Renal cortex interstitium (tissue), 15 donors: ENCODE measurements at places on chromosomes 4 and X.
A peak's percentile ranks its signal among the peaks of the same experiment; 100 is the strongest.

DNA sequence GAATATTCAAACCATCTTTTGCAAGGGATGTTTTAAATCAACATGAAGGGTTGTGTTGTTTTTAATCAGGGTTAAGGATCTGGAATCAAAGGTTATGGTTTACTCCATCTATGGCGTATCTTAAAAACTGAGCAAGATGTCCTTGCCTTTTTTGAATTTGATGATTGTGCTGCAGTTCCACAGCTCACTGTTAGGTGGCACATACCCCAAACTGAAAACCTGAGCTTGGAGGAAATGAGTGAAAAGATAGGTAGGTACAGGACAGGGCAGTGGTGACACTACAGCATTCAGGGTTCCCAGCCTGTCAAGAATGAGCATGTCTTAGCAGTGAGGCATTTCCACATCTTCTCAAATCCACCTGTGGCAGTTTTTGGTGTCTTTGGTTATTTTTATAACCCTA lies 13.1 kb upstream of the EOLA1 start:
- no peak for DNase-seq

GRCh38 chr4:100870940-100871772 lies 353.3 kb upstream of the EMCN start:
- no peak for DNase-seq

DNA sequence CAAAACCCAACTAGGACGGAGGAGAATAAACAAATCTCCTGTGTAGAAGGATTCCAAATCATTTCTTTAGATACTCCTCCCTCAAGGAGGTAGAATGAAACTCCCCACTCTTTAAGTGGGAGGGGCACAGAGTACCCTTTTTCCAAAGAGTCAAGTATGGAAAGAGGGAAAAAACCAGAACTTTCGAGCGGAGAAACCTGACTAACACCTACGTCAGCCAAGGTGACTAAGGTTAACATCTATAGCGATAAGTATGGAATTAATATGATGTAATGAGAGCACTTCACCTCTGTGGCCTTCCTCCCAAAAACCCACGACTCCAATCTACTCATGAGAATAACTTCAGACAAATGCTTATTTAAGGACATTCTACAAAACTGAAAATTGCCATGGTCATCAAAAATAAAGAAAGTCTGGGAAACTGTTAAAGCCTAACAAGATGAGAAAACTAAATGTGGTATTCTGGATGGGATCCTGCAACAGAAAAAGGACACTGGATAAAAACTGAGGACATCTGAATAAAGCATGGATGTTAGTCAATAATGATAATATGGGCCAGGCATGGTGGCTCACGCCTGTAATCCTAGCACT lies 157.0 kb upstream of the MAP3K15 start:
- DNase-seq = no peak

DNA sequence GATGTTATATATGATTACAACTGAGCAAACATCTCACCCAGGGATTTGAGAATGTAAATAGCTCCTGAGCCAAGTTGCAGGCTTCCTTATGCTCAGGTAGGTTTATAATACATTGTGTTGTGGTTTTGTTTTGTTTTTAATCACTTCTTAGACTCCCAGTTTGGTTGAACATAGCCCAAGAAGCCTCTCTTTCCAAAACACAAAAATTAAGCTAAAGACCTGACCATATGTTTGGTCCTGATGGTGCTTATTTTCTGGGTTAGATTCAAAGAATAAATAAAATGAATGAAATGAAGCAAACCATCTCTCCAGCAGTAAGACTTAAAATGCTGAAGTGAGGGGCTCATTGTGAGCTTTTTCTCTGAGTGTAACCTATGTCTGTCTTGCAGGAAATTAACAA lies 93.5 kb downstream of the GRXCR1 start:
- DNase-seq = no peak

GRCh38 chr4:7937006-7937405 lies 2.7 kb downstream of the AFAP1 start:
- no peak for DNase-seq

DNA sequence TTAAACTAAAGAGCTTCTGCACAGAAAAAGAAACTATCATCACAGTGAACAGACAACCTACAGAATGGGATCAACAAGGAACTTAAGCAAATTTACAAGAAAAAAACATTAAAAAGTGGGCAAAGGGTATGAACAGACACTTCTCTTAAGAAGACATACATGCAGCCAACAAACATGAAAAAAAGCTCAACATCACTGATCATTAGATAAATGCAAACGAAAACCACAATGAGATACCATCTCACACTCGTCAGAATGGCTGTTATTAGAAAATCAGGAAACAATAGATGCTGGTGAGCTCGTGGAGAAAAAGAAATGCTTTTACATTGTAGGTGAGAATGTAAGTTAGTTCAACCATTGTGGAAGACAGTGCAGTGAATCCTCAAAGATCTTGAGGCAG lies 27.8 kb downstream of the PAPSS1 start:
- DNase-seq = no peak

DNA sequence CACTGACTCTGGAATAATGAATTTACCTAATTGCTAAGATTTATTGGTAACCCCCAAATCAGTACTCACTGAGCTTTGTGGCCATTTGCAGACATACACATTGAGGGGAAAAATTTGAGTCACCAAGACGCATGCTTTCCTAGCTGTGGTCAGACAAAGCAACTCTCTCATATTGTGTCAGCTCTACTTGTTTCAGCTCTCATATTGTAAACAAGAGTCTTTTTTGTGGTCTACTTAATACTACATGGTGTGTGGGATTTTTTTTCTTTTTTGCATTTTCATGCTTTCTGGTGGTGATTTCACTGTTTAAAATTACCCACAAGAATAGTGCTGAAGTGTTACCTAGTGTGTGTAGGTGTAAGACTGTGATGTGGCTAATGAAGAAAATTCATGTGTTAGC lies 428.2 kb upstream of the GALNT7 start:
- no peak for DNase-seq

- no peak for DNase-seq
Measured at GRCh38 chrX:114650351-114650750, 66.5 kb downstream of the HTR2C start.

DNA sequence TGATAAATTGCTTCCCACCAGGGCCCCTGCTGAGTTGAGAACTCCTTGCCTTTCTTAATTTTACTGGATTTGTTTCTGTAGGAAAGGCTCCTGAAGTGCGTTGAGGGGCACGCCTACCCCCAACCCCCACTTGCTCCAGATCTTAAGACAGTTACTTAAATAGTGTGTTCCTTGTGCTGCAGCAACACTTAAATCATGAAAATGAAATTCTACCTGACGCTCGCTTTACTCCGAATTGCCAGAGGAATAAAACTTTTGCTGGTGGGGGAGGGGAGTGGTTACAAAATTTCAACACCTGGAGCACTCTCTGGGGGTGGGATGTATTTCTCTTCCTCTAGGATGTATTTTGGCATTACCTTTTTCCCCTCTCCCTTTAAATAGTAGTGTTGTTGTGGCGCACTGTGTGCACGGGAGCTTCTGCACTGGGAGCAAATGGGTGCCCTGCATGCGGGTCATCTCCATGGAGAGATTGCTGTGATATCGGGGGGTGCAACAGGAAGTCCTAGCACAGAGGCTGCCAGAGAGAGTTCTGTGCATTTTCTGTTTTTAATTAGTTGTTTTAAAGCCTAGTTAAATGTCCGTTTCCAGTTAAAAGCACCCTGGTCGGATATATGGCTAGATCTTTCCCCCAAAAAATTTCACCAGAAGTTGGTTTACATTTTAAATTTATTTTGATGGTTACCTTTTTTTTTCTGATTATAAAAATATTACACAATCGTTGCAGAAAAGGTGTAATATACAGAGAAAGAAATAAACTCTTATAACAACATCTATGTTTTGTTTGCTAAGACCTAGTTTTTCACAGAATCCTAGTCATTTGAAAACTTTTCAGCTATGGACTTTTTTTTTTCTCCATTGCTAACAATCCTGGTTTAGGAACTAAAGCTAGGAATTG lies 207.7 kb downstream of the SOWAHB start:
- DNase-seq = peak; percentile 45

DNA sequence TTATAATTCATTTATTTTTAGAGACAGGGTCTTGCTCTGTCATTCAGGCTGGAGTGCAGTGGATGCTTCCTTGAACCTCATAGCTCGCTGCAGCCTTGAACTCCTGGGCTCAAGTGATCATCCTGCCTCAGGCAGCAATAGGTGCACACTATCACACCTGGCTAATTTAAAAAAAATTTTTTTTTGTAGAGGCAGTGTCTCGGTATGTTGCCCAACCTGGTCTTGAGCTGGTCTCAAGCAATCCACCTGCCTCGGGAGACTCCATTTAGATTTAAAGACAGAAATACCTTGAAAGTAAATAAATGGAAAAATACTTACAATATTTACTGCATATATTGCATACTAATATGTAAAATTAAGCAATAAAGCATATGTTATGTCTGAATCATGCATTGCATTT lies 40.3 kb upstream of the MAB21L2 start:
- DNase-seq = no peak

DNA sequence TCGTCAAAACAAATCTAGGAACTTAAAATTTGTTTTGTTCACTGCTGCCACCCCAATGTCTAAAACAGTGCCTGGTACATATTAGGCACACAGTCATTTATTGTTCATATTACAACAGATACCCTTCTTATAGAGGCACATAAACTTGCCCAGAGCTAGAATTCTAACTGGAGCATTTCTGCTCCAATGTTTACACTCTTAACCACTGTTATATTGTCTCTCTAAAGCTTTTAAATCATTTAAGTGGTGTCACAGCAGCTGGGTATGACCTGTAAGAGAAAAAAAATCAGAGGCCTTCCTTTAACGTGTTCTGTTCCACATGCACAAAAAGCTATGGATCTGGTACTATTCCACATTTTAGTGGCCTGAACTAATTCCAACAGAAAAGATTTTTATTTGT lies 3.0 kb downstream of the UBE2D3 start:
- no peak for DNase-seq

DNA sequence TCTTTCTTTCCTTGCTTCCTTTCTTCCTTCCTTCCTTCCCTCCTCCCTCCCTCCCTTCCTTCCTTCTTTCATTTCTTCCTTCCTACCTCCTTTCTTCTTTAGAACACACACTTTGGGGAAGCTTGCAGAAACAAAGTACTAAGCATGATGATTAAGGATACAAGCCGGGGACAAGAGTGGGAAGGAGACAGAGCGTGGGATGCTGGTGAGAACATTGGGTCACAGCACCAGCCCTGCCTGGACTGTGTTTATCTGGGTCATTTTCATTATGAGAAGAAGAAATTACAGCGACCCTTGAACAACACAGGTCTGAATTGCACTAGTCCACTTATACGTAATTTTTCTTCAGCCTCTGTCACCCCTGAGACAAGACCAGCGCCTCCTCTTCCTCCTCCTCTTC lies 169.3 kb upstream of the TBL1X start:
- DNase-seq = no peak

DNA sequence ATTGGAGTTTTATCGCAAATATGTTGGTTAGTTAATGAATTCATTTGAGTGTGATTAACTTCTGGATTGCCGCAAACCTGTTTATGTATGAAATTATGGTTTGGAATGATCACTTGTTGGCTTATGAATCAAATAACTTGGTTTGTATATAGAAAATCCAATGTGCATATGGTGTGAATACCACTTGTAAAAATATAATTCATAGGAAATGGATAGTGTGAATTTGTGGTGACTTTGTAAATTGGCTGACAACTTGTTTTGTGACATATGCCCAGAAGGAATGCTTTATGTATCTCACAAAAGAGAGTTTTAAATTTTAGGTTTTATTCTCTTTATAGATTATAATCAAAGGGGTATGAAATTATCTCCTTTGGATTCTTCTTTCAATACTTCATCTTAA lies 436.2 kb downstream of the EPHA5 start:
- DNase-seq = no peak

- DNase-seq = no peak
Measured at GRCh38 chrX:53048169-53049126, at the start of gene GPR173. TSS of gene GPR173 (plus strand) at chrX:53048789. CDS start at chrX:53076622, 27,833 bp downstream.

DNA sequence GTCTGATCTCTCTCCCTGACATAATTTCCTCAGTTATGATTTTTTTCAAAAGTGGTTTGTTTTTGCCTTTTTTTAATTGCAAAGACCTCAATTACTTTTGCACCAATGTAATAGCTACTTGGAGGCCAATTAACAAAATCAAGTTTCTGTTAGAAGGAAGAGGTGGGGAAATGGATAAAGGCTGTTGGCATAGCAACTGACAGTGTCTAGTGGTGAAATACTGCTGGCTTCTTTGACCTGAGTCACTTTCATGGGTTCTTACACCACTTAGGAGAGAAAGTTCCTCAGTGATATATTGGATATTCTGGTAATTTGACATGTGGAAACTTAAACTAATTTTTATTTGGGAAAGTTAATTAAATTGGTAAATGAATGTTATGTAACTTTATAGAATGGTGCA lies 26.5 kb upstream of the ATP8A1 start:
- no peak for DNase-seq

DNA sequence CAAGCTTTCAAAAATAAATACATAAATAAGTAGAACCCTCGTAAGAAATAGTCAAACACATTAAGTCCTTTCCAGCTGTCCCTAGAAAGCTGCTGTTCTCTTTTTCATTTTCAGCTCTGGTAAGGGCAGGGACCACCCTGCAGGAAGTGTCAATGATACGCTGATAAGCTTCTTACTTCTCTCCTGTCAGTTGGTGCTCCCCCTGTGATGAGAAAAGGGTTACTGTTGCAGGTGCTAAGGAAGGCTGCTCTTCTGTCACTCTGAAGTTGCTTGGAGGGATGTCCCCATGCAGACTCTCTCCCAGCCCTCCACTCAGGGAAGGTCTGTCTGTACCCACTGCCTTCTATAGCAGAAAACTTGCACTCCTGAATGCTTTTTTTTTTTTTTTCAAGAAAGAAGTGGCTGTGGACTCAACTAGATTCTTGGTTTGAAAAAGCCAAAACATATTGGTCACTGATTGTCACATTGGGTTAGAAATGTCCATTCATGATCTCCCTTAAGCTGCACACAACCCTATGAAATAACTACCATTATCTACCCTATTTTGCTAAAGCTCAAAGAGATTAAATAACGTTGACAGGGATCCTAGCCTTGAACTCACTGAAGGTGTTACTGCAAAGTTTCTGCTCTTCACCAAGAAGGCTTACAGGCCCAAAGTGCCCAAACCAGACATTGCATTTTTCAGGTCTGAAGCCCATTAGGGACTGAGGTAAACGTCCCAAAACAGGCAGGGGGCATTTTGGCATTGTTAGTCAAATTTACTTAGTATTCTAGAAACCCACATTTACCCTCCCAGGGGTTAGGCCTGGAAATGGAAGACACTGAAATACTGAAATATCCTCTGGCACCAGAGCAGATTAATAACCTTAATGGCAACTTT lies 1.2 kb downstream of the CXCL3 start:
- no peak for DNase-seq

DNA sequence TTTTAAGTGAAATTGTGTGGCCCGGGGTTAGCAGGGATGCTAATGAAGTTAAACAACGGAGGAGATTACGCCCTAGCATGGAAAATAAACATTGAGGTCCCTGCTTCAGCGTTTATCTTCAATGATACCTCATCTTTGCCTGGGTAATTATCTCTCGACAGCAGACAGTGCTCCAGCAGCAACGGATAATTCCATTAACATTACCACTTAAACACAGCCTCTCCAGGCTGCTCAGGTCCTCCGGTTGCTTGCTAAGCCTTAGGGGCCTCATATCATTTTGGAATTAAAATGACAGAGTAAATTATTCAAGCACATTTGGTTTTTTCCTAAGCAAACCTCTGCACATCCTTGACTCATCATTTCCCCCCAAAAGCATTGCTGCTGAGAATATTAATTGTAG lies 281.5 kb upstream of the KLF3 start:
- no peak for DNase-seq
